Metanephros (tissue), 2 donors: ENCODE measurements at places on chromosomes 16 and 17. TPM values are rescaled to one million over a fixed set of nuclear protein-coding genes. Genes with fewer than 3 reads are reported as not detected.

FN3K gene
- 32.0 TPM for total RNA-seq

PRSS36 gene
- total RNA-seq = 0.76 TPM

ITGAL gene
- 9.5 TPM for total RNA-seq

ABAT gene
- total RNA-seq = 29.8 TPM

OTOP3 gene
- not detected for total RNA-seq

AANAT gene
- total RNA-seq = 0.41 TPM

SLC6A2 gene
- total RNA-seq = 1.6 TPM

ACBD4 gene
- total RNA-seq = 11.5 TPM

GPR139 gene
- not detected for total RNA-seq

NPW gene
- total RNA-seq = 7.0 TPM

CTRB2 gene
- not detected for total RNA-seq

VPS25 gene
- total RNA-seq = 65.6 TPM

OR4D1 gene
- total RNA-seq = not detected

ABCA3 gene
- total RNA-seq = 7.3 TPM

CKLF gene
- total RNA-seq = 36.8 TPM

FADS6 gene
- 0.64 TPM for total RNA-seq

SHBG gene
- total RNA-seq = 2.6 TPM

MFAP4 gene
- 80.3 TPM for total RNA-seq

MED31 gene
- 12.6 TPM for total RNA-seq

SEPTIN12 gene
- not detected for total RNA-seq

SUPT4H1 gene
- total RNA-seq = 53.1 TPM

MRPL28 gene
- total RNA-seq = 45.5 TPM

PPL gene
- 22.7 TPM for total RNA-seq

KRT28 gene
- total RNA-seq = not detected

PABPN1L gene
- not detected for total RNA-seq

PYY gene
- not detected for total RNA-seq

PMP22 gene
- 76.2 TPM for total RNA-seq

KRT9 gene
- not detected for total RNA-seq

SIRT7 gene
- total RNA-seq = 10.6 TPM

FBXO39 gene
- not detected for total RNA-seq

MYLK3 gene
- total RNA-seq = 15.2 TPM

TP53TG3D gene
- total RNA-seq = not detected

PIPOX gene
- total RNA-seq = 4.3 TPM

SULT1A2 gene
- 0.47 TPM for total RNA-seq

TRPV2 gene
- 6.1 TPM for total RNA-seq

SLC5A11 gene
- 3.7 TPM for total RNA-seq
